ENCODE measurements at places on chromosomes 5 and 9.

DNA sequence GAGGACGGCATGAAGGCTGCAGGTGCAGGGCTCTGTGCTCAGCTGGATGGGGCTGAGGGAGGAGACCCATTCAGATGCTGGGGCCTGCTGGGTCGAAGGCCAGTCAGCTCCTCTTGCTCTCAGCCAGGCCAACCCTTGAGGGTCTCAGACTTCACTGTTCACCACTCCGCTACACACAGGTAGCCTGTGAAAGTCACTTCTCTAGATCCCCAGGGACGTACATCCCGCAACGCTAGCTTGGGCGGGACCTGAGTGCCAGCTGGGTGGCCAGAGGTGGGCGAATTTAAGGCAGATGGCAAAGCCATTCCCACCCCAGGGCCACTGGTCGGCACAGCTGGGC, 42.2 kb upstream of the FCN1 start:
- DNase-seq: peak; percentile 29

- DNase-seq: no peak
These were observed 68.2 kb upstream of the HRH2 start for GRCh38 chr5:175589714-175590113.

DNA sequence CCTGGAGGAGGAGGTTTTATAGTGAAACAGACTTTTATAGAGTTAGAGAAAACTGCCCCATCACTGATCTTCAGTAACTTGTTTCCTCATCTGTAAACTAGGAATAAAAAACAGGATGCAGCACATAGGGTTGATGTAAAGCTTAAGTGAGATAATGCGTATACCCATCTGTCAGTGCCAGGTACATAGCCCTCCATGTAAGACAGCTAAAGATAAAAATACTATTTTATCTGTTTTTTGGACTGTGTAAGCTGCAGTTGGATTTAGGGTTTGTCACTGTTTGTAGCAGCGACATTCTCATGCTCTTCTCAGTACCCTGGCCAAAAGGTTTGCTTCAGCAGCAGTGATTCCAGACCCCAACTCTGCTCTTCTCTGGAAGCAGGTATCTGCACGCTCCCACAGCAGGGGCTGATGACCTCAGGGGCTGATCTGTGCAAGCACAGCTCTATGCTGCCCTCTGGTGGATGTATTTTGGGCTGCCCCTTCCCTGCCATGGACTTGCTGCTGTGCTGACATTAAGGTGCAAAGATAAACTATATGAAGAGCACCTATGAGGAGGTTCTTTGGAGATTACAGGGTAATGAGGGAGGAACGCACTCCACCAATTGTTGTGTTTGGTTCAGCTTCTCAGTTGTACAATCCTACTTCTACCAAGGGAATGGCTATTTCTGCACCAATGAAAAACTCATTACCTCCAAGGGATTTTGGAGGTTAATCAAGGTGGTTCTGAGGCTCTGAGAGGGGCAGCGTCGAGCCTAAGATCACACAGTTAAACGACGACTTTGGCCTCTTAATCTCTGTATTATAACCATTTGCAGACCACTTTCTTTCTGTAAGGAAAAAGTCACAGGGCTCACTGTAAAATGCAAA, 13.1 kb downstream of the HMHB1 start:
- DNase-seq: peak; percentile 46

DNA sequence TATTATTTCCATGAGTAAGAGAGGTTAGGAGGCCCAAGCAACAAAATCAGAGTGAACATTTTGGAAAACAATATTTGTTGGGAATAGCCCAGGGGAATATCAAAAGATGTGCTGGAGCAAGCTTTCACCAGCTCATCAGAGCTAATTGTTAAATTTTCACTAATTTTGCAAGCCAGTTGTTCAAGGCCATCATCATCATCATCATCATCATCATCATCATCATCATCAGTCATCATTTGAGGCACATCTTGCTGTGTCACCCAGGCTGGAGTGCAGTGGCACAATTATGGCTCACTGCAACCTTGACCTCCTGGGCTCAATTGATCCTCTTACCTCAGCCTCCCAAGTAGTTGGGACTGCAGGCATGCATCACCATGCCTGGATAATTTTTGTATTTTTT, 350.5 kb upstream of the MEF2C start:
- no peak for DNase-seq

GRCh38 chr9:92353051-92353450, 27.3 kb downstream of the CENPP start:
- no peak for DNase-seq

- no peak for DNase-seq
These were observed 98.4 kb upstream of the MVB12B start for GRCh38 chr9:126228111-126228780.

DNA sequence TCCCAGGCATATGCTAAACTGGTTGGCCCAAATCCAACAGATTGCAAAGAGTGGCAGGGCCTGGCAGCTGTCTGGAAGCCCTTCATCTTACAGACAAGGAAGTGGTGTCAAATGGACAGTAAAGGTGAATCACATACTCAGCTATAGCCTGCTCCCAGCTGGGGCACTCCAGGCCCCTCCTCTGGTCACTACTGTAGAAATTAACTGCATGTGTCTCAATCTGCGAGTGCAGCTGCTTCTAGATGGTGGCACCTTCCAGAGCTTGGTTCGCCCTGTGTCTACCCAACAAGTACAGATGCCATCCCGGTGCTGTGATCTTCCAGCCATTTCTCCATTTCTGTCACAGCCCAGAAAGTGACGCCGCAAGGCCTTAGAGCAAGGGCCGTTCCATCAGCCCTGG, 50.2 kb downstream of the OTULIN start:
- no peak for DNase-seq

Data from osteoblast (primary cell).